ENCODE measurements at places on chromosomes 12 and 14.

- DNase-seq = no peak
These were observed 91.0 kb downstream of the SLC8A3 start for GRCh38 chr14:70097576-70098249.

GRCh38 chr14:104968153-104968527 is 10.0 kb downstream of the AHNAK2 start:
- peak; percentile 61 for DNase-seq

GRCh38 chr14:99101855-99102461 is 170.0 kb downstream of the BCL11B start:
- no peak for DNase-seq

DNA sequence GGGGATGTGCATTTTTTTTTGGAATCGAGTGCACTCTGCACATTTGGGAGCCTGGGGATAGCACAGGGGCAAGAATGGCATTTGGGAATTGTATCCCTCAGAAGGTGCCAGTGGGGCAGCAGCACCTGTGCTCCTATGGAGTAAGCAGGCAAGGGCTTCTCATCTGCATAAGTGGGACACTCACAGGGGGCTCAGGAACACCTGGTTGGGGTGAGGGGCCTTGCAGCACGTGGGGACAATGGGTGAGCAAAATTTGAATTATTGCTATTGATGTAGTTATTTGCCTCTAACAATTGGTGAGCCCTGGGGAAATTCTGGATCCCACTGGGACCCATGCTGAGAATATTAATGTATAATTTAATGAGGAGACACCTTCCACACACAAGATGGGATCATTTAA is 274.2 kb downstream of the TTC6 start:
- DNase-seq = no peak

DNA sequence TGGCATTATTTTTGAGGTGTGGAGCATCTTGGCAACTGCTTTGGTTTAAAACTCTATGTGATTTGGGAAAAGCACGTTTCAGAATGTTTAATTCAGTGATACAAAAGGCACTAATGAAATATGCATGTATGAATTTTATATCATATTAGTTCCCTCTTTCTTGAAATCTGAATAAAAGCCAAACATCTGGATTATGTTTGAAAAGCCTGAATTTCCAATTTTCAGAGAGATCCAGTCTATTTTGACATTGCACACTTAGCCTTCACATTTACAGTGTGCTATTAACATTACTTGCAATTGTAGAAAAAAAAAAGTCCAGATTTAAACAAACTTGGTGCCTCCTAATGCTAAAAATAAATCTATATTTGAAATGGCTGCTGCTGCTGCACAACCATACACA is 219.1 kb upstream of the NPAS3 start:
- DNase-seq = no peak

GRCh38 chr14:78310272-78310671 is 140.1 kb downstream of the NRXN3 start:
- DNase-seq = no peak

DNA sequence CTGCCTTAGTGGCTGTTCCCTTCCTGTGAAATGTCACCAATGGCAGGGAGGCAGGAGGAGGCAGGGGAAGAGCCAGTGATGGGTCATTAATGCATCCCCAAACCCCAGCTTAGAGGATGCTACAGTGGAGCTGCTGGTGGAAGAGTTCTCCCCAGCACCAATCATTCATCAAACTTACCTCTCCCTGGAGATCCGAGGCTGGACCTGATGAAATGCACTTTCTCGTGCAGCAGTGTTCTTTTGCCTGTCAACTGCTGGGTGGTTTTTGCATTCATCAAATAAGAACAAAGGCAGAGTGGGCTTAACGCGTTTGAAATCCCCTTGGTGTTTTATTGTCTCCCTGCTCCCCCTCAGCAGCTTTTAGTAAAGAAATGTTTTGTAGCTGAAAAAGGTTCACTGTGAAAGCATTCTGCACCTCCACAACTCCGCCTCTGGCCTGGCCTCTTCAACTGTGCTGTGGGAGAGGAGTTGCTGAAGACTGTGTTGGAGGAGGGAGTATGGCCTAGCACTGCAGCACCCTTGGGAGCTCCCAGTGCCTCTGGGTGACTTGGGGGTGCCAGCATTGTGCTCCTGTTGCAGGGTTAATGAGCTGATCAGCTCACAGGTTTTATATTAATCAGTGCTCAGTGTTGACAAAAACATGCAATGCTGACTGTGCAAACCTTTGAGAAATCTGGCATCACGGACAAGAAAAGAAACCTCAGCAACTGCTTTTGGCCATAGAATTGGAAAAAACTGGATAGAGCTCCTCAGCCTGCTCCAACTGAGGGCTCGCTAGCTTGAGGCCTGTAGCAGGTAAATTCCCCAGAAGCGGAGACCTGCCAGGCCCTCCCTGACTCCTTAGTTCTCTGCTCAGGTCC is 14.4 kb downstream of the TSPAN9 start:
- DNase-seq = no peak

DNA sequence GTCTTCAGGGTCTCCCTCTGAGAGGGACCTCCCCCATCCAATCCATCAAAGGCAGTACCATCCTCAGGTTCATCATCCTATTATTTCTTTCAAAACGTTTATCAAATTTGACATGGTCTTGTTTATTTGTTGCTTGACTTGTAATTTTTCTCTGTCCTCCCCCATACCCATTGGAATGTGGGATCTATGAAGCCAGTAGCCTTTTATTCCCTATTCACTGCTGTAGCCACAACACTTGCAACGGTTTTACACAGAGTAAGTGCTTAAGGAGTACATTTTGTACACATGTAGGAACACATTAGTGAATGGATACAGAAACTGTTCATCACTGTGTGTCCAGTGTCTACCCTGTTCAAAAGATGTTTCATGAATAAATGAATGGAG is 41.5 kb downstream of the IGF1 start:
- DNase-seq = no peak

- DNase-seq = no peak
These were observed 144.7 kb downstream of the ADGRD1 start for GRCh38 chr12:131098178-131098981.

- peak; percentile 37 for DNase-seq
These were observed 402.8 kb downstream of the AEBP2 start for GRCh38 chr12:19842116-19842515.

GRCh38 chr14:38137005-38137404 is 70.7 kb upstream of the SSTR1 start:
- peak; percentile 52 for DNase-seq

DNA sequence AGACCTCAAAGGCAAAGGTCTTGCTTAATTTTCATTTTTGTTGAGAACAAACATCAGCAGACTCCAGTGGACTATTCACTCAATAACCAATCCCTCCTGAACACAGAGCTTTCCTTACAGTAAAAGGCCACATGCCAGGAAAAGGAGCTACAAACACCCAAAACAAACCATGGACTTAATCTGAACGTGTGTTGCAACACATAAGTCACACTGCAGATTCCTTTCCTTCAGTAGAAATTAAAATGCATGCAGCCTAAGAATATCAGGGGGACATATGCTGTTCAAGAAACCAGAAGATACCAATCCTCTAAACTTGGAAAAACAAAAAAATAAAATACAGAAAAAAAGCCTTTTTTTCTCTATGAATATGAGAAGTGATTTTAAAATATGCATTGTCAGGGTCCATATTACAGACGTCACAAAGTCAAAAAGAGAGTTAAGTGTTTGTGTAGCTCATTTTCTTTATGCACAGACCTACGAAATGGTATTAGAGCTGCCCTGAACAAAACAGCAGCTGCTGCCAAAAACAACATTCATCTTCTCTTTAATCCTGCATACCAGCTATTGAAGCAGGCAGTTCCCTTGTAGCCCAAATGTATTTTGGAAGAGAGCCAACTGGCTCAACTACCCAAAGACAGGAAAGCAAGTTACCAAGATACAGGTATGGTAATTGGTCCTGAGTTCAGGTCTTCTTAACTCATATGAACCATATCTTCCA is 26.2 kb downstream of the KITLG start:
- peak; percentile 85 for DNase-seq

DNA sequence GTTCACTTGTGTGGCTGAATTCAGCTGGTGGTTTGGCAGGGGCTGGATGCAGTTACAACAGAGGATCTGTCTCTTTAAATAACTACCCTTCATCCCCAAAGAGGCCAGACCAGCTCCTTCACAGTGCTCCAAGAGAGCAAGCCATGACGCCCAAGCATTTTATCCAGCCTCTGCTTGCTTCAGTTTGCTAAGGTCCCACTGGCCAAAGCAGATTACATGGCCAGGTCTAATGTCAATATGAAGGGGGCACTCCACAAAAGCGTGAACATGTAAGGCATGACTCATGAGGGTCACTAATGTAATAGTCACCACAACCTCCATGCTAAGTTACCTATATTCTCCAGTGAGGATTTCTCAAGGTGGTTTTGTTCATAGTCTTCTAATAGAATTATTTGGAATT is 62.9 kb downstream of the MARK3 start:
- peak; percentile 18 for DNase-seq

GRCh38 chr14:80315681-80316080 is 104.4 kb upstream of the DIO2 start:
- no peak for DNase-seq

- DNase-seq = no peak
These were observed 217.1 kb downstream of the AKAP6 start for GRCh38 chr14:32546246-32546645.

DNA sequence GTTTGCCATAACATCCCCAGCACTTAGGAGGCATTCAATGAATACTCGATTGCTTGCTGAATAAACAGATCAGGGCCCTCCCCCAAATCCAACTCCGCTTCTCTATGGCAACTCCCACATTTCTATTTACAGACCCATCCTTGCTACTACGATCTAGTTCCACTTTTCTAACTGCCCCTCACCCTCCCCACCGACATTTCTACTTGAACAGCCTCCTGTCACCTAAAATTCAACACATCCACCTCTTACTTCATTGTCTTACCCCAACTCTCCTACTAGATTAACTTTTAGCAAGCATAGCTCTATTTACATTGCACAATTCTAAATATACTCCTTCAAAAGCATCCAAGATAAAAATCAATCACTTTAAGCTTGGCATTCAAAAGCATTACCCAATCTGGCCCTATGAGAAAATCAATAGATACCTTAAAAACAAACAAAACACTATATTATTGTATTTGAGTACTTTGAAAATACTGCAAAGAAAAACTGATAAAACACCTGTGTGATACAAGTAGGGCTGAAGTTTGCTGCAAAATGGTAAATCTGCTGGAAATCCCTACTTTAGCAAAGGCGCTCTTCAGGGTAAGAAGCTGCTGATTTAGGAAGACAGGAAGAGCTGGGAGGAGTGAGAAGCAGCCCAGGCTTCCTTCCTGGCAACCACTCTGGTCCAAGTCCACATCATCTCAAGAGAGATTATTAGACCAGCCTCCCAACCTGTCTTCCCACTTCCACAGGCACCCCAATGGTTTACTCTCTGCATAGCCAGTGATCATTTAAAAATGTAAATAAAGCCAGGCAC is 96.4 kb downstream of the HECTD4 start:
- DNase-seq = no peak

DNA sequence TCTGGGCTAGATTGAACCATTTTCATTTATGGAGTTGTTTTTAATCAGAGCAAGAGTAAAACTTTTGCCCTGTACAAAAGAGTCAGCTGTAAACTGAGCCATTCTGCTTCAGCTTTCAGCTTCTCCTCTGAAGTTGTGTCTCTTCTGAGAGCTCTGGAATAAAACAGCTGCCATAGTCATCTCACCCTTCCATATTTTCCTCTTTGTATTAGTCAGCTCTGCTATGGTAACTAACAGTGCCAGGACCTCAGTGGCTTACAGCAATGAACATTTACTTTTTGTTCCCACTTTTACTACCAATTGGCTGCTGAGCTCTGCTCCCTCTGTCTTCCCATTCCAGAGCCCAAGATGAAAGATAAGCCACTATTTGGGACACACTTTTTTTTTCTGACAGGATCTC is 178.5 kb downstream of the DAD1 start:
- DNase-seq = no peak

Data from cardiac fibroblast (primary cell).